SJCRH30 (cell line): ENCODE measurements at places on chromosomes 16 and 17. TPM values are rescaled to one million over a fixed set of nuclear protein-coding genes. Genes with fewer than 3 reads are reported as not detected.

HSD17B2 gene
- total RNA-seq: not detected in 2 replicates

TTLL6 gene
- 1.4 and 2.7 TPM in 2 replicates for total RNA-seq

LGALS9 gene
- total RNA-seq: 0.05 and 0.22 TPM in 2 replicates

DNA sequence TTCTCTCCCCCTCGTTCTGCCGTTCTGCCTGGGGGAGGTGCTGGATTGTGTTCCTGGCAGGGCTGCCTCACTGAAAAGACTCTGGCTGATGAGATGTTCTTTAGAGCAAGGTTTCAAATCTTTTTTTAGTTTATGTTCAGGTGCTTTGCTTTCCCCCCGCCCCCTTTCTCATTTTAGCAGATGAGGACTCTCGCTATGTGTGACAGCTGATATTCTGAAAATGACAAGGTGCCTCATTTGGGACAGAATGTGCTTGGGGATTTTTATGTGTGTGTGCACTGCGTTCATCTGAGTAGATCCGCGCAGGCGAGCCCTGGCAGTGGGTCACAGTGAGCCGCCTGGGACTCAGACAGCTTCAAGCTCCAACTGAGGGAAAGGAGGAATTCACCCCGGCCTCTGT, 205.9 kb downstream of the HS3ST4 start:
- no peaks in the 10 kb centered on the region for H3K4me1 ChIP-seq
- H3K4me3 ChIP-seq: no peak overlapping the region

- no peak for DNase-seq
- peaks cover 3% of the 10 kb centered on the region; the same call in 1 of the 2 replicates for H3K27me3 ChIP-seq
- no peaks in the 10 kb centered on the region for H3K4me1 ChIP-seq
- H3K4me3 ChIP-seq: no peak overlapping the region
Observed at GRCh38 chr16:63244631-63245030, 1208.4 kb upstream of the CDH8 start.

GRCh38 chr17:17841601-17842025, 4.8 kb upstream of the SREBF1 start:
- H3K27me3 ChIP-seq: no peaks in the 10 kb centered on the region
- H3K27ac ChIP-seq: no peak overlapping the region
- no peak for DNase-seq

DNA sequence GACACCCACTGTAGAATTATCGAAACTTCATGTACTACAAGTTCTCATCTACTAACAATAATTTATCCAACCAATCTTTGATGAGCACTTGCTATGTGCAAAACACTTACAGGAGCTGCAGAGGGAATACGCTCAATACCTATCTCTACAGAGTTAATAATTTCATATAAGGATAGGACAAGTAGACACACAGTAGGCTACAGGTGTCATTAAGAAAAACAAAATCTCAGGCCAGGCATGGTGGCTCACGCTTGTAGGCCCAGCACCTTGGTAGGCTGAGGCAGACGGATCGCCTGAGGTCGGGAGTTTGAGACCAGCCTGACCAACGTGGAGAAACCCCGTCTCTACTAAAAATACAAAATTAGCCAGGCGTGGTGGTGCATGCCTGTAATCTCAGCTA, 91.3 kb upstream of the PLEKHM1 start:
- peaks cover 6% of the 10 kb centered on the region for H3K36me3 ChIP-seq
- no peaks in the 10 kb centered on the region for H3K4me1 ChIP-seq
- DNase-seq: no peak

METRN gene
- total RNA-seq: 61.7 and 77.6 TPM in 2 replicates
